SJCRH30 (cell line): ENCODE measurements at places on chromosomes 7 and 10.

DNA sequence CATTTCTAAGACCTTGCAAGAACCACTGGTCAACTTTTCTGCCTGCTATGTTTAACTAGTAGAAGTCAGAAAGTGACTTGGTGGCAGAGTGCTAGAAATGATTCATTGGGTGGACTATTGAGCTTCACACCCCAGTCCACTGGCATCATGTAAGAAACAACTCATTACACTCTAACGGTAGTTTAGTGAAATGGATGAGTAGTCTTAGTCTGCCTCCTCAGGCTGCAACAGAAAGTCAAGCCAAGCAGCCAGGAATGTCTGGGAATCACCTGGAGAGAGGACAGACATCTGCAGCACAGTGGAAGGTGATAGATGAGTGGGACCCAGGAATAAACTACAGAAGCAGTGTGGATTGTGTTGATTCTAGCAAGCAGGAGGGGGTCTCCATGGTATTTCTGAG is 125.4 kb downstream of the AUTS2 start:
- no peak for DNase-seq

DNA sequence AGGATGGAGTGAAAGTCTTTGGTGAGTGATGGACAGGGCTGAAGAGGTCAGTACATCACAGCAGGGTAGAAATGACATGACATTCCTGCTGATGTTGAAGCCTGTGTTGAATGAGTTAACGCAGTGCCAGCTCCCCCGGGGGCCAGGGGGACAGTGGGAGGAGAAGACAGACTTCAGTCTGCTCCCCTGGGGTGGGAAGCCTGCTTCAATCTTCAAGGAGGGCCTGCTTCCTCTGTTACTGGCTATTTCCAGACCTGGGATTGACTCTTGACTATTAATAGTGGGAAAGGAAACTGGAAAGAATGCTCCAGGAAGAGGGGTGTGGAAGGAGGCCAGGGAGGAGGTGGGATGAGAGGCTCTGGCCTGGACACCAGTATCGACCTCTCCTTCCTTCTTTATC is 27.2 kb downstream of the PODXL start:
- DNase-seq, result no peak

DNA sequence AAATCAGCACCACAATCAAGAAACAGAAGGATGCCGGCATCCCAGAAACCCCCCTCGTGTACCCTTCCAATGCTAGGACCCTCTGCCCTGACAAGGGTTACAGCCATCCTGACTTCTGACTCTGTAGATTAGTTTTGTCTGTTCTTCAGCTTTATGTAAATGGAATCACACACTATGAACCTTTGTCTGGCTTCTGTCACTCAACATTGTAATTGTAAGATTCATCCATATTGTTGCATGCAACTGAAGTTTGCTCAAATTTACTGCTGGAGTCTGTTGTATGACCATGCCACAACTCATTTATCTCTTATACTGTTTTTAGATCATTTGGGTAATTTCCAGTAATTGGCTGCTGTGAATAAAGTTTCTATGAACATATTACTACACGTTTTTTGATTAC is 8.4 kb downstream of the IKZF5 start:
- no peak for DNase-seq

DNA sequence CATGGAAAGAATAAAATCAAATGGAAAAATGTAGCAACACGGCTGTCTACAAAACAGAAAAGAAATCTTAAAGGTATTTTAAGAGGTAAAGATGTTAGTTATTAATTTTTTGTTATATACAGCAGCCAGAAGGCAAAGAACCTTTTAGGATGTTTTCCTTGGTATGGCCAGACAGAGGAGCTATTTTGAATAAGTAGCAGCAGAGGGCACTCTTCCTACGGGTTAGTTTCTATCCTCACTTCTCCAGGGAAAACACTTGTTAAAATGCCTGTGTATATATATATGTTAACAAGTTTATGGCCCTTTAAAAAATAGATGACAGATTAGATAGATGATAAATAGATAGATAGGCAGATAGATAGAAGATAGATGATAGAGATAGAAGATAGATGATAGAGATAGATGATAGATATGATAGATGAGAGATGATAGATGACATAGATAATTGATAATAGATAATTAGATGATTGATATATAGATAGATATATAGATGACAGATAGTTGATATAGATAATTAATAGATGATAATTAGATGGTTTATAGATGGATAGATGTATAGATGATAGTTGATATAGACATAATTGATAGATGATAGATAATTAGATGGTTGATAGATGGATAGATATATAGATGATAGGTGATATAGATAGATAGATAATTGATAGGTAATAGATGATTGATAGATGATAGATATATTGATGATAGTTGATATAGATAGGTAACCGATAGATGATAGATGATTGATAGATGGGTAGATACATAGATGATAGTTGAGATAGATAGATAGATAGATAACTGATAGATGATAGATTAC is 57.8 kb upstream of the WIPF3 start:
- DNase-seq, result peak; percentile 11

DNA sequence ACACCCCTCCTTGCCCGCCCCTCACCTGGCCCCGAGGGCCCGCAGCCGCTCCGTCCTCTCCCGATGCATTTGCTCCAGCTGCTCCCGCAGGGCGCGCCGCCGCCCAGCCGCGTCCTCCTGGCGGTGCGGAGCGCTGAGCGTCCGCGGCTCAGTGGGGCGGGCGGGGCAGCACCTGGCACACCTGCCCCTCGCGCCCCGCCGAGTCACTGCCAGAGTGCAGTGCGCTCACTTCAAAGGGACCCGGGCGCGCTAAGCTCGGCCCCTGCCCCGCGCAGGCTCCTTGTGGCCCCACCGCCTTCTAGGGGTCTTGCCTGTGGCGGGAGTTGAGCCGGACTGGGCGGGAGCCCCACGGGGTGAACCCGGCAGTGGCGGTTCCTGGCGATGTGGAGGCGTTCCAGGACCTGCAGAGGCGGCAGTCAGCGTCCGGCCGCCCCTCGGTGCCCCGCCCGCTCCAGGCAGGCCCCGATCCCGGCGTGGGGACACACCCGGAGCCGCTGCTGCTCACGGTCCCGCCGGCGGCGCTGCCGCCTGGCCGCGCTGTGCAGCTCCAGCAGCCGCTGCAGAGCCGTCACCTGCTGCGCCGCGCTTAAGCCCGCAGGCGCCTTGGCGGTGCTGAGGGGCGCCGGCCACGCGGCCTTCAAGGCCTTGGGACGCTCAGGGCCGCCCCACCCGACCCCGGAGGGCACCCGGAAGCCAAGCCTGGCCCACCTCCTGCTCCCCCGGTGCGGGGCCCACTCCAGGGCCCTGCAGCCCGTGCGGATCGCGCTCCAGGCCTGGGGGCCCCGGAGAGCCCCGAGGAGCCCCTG is 6.7 kb downstream of the ATP6V1F start:
- DNase-seq, result peak; percentile 56

GRCh38 chr7:826230-826917 is 5.9 kb upstream of the SUN1 start:
- no peak for DNase-seq
